SK-MEL-5 (cell line): ENCODE measurements at places on chromosomes 16 and 17. TPM values are rescaled to one million over a fixed set of nuclear protein-coding genes. Genes with fewer than 3 reads are reported as not detected.
A peak's percentile ranks its signal among the peaks of the same experiment; 100 is the strongest.

The SDR42E2 gene
- not detected in 2 replicates for total RNA-seq

The TEKT5 gene
- total RNA-seq = 1.4 TPM in 1 of 2 replicates, not detected in the other

DNA sequence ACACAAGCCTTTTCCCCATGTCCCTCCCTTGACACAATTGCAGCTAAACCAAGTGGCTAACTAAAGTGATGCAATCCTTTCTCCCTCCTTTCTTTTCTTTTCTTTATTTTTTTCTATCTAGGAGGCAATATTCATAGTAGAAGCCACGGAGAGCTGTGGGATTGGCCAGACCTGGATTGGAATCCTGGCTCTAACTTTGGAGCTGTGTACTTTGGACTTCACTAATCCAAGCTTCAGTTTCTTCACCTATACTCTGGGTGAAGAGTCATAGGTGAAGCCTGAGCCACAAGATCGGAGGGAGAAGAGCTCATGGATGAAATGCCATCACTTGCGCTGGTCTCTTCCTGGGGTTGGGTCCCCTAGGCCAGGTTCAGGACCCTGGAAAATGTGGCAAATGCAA is 177.2 kb downstream of the IRX5 start:
- DNase-seq = no peak

The FAM83G gene
- total RNA-seq = 0.61 and 0.85 TPM in 2 replicates

GRCh38 chr16:17389384-17389783 is 81.4 kb downstream of the XYLT1 start:
- DNase-seq = peak; percentile 29

DNA sequence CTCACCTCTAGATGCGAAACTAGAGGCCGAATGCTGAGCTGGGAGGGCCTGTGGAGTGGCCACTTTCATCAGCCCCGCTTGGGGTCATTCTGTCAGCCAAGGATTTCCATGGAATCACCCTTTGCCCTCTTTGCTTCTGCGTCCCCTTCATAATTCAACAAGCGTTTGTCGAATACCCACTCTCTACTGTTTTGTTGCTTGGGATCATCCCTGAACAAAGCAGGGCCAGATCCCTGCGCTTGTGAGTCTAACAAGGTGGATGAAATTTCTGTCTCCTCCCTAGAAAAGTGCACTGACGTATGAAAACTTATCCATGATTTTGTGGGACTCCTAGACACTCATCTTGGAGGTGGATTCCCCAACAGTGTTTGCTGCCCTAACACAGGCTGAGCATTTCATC is 3.3 kb upstream of the SLC12A3 start:
- no peak for DNase-seq

The KRTAP1-5 gene
- total RNA-seq = not detected in 2 replicates

- no peak for DNase-seq
These were observed 103.5 kb upstream of the ZNF750 start for GRCh38 chr17:82943339-82943738.

The TP53TG3 gene
- not detected in 2 replicates for total RNA-seq

GRCh38 chr16:68528233-68528632 is 10.9 kb upstream of the ZFP90 start:
- no peak for DNase-seq

GRCh38 chr16:85607796-85608514 is 5.2 kb upstream of the GSE1 start:
- DNase-seq = no peak

GRCh38 chr17:7886227-7887037 is 2.2 kb upstream of the CHD3 start:
- peak; percentile 47 for DNase-seq

The TGFB1I1 gene
- 0.67 and 1.3 TPM in 2 replicates for total RNA-seq

- no peak for DNase-seq
These were observed 516 bp downstream of the ABR start for GRCh38 chr17:1179112-1179817.

The SLFN14 gene
- not detected in 2 replicates for total RNA-seq

GRCh38 chr17:81021531-81022343 is 13.2 kb upstream of the BAIAP2 start:
- no peak for DNase-seq

The AOC3 gene
- 0.26 TPM in 1 of 2 replicates, not detected in the other for total RNA-seq

The HOXB1 gene
- not detected in 2 replicates for total RNA-seq

- DNase-seq = no peak
These were observed 8.4 kb upstream of the SPDYE4 start for GRCh38 chr17:8766731-8767130.
